ENCODE measurements at places on chromosomes 12 and 14.

- DNase-seq: no peak
Observed at GRCh38 chr12:126358806-126359205, 1293.6 kb downstream of the AACS start.

DNA sequence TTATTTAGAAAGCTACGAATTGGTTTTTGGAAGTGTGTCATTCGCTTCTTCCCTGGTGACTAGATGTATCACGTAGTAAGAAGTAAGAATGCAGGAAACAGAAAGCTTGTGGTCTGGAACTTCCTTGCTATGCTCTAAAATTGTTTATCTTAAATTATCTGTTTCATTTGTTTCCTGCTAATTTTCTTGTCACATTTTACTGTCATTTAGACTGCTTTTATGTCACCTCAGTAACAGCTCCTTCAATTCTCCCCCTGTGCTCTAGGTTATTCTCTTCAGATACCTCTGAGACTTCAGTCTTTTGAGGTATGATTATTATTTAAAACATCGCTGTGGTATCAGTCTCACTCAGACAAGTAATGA is 699 bp upstream of the CD69 start:
- no peak for DNase-seq

GRCh38 chr14:96424109-96424989 is 32.4 kb downstream of the AK7 start:
- peak; percentile 82 for DNase-seq

- no peak for DNase-seq
Observed at GRCh38 chr12:51075390-51075789, 8.0 kb downstream of the CSRNP2 start.

- no peak for DNase-seq
Observed at GRCh38 chr14:83923842-83924241, 1606.1 kb upstream of the FLRT2 start.

- peak; percentile 60 for DNase-seq
Observed at GRCh38 chr12:113007166-113007565, 28.8 kb downstream of the OAS2 start.

GRCh38 chr14:105273062-105273461 is 24.7 kb downstream of the BTBD6 start:
- DNase-seq: no peak

GRCh38 chr14:67429510-67430205 is 17.7 kb upstream of the PLEK2 start:
- no peak for DNase-seq

DNA sequence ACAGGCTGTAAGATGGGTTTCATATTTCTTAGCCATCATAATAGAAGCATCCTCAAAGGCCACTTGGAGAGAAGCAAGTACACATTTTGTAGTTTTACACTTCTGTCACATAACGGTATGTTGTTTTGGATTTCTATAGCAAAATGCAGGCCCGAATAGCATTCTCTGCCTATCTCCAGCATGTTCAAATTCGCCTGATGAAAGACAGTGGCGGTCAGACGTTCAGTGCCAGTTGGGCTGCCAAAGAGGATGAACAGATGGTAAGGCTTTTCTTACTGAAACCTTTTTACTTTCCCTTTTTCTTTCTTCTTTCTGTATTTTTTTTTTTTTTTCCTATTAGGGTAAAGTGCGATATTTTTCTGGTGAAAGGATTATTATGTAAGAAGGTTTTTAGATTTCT is 110.5 kb downstream of the TTLL5 start:
- DNase-seq: no peak

DNA sequence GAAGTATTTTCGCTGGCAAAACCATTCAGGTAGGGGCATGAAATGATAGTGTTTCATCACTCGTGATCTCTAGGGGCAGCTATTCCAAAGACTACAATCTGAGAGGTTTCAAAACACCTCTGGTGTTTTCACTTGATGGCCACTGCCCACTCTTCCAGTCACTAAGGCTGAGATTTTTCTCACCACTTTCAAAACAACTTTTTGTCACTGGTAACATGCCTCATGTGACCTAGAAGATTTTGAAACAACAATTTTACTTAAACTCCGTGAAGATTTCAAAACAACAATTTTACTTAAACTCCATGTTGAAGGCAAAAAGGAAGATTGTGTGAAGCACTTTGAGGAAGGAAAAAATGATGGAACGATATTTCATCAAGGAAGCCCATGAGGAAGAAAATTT is 1.2 kb upstream of the IRAK3 start:
- DNase-seq: no peak

DNA sequence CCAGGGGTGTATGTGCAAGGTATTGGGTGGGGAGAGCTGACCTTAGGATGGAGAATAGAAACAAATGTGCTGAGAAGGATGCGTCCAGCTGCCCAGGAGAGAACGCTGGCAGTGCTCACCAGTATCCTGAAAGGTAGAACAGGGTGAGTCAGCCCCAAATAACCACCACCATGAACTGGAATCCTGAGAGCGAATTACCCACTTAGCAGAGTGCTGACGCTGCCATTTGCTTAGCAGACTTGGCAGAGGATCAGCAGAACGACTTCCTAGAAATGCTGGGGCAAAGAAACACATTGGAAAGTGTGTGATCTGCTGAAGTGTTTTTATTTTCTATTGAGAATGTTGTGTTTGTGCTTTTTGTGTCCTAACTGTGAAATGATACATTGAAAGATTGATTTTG is 213.6 kb downstream of the ADGRD1 start:
- no peak for DNase-seq

DNA sequence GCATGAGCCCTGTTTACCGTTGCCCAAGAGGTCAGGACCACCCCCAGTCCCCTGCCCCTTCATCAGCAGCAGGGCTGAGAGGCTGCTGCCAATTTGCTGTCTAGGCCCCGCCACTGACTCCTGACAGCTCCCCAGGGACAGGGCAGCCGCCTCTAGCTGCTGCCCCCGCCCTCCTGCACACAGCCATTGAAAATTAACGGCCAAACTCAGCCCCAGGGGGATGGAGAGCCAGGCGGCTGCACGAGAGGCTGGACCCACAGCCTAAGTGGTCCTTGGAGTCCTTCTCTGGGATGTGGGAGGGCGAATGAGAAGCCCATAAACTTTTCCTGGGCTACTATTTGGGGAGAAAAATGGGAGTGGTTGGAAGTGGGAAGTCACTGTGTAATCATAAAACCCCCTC is 4.6 kb downstream of the FOXN4 start:
- DNase-seq: no peak

DNA sequence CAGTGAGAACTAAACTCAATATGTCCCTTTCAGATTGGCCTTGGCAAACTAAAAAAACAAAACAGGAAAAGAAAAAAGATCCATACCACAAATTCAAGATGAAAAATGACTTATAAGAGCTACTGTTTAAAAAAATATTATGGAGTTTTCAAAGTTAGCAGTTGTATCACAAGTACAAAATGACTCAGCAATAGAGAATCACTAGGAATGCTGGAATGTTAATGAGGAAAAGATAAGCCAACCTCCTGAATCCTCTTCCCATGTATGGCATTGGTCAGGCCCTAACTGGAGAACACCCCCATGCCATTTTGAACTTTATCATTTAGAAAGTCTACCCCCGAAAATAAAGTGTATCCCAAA is 62.2 kb downstream of the PPP1R36 start:
- DNase-seq: peak; percentile 33

DNA sequence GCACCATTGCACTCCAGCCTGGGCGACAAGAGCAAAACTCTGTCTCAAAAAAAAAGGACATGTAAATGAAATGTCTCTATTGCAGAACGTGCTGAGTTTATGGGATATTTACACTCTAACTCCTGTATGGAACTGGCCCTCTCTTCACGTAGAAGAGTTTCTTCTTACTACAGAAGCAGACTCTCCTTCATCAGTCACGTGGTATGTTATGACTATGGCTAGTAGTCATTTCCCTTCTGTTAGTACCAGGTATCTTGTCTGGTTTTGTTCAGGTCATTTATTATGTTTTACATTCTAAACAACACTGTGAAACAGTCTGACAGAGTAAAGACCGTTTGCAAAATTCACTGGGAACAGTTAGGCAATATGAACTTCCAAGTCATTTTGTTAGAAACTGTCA is 20.3 kb downstream of the KNTC1 start:
- DNase-seq: no peak

- DNase-seq: no peak
Observed at GRCh38 chr12:44247588-44247987, 411.7 kb downstream of the TMEM117 start.

GRCh38 chr12:94057262-94058151 is 90.9 kb upstream of the PLXNC1 start:
- no peak for DNase-seq

DNA sequence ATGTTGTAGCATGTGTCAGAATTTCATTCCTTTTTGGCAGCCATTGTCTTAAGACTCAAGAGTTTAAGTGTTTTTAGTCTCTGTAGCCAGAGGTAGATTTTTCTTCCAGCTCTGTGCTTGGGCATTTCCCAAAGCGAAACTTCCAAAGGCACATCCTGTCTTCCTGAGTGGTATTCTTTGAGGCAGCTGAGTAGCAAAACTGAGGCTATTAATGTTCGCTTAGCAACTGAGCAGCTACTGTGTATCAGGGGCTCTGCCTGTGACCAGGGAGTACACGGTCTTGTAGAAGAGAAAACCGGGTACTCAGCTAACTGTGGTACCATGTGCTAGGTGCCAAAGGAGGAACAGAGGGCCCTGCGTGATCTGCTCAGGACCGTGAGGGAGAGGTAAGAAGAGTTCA is 52.0 kb downstream of the ETV6 start:
- peak; percentile 33 for DNase-seq

DNA sequence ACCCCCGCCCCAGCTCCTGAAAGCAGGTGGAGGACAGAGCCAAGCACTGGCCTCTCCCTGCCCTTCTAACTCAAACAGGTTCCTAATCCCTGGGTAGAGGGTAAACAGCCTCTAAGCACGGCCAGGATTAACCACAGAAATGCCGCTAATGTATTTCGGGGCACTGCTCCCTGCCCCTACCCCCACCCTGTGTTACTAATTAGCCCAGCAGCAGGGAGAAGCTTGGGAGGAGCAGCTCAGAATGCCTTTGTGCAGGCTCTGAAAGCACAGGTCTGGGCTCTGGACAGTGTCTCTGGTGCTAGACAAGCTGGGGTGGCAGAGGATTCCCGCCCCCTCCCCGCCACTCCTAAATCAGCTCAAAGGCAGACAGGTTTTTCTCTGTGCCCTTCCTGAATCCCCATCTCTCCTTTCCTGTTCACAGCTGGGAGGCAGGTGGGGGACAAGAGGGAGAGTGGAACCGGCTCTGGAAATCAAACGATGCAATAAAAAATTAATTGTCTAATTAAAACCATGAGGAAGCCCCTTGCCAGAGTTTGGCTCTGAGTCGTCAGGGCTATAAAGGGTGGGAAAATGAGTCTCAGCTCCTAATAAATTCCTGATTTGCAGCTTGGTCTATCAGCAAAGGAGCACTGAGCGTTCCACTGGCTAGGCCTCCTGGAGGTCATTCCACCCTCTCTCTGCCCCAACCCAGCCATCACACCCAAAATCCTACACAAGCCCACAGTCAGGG is 53.0 kb downstream of the SMUG1 start:
- DNase-seq: no peak

DNA sequence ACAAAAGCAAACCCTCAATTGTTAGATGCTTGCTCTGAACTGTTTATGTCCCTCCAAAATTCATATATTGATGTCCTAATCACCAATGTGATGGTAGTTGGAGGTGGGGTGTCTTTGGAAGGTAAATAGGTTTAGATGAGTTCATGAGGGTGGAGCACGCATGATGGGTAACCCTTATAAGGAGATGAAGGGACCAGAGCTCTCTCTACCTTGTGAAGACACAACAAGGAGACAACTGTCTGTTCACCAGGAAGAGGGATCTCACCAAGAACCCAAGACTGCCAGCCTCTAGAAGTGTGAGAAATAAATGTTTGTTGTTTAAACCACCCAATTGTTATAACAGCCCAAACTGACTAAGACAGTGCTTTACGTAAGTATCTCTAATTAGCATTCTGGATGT is 27.0 kb downstream of the DHRS2 start:
- no peak for DNase-seq

DNA sequence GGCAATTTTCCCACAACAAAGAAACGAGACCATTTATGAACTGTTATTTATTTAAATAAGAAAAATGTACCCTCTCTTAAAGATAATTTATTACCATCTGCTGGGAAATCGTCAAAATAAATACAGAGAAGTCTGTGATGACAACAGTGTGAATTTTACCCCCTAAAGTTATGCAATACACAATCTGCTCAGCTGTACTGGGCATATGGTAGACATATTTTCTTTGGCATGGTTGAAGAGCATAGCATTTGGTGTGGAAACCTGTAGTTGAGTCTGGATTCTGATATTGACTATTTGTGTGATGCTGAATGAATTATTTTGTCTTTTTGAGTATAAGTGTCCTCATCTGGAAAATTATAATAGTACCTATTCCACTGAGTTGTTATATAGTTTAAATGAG is 60.0 kb downstream of the CFAP54 start:
- DNase-seq: no peak

DNA sequence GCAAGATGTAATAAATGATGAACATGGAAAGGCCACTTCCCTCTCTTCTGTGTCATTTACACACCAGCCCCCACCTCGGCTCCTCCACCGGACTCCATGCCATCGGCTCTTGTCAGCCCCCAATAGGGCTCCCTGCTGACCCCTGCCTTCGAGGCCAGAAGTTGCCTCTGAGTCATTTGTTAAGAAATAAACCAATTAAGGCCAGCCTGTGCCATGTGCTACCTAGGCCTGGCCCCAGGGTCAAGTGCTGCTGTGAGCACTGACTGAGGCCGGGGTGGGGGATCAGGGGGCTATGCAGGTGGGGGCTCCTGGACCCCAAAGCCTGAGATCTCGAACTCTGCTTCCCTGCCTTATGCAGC is 53.2 kb downstream of the TESC start:
- no peak for DNase-seq

DNA sequence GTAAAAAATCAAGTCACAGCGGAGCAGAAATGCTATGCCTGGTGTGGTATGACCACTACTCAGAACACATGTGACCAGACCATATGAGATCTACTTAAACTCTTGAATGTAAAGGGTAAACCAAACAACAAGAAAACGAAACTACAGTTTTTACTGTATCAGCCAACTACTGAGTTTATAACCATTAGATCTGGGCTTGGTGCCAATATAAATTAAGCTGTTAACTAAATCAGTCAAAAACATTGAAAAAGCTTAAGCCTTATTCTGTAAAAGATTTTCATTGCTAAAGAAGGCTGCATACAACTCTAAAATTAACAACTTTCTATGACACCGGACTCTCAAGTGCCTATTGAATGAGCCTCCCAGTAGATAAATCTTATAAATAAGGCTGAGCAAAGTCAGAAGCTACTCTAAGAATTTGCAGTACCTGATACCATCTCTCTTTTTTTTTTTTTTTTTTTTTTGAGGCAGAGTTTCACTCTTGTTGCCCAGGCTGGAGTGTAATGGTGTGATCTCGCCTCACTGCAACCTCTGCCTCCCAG is 35.4 kb downstream of the SPTLC2 start:
- peak; percentile 89 for DNase-seq

- no peak for DNase-seq
Observed at GRCh38 chr12:12918781-12919389, 27.5 kb downstream of the GPRC5A start.

- no peak for DNase-seq
Observed at GRCh38 chr12:49058366-49059044, 2.1 kb downstream of the KMT2D start.
